Smooth muscle cell of the brain vasculature (primary cell): ENCODE measurements at places on chromosomes 11 and 22.

GRCh38 chr11:61413496-61413895, 16.3 kb downstream of the CPSF7 start:
- no peak for DNase-seq

GRCh38 chr11:5043380-5043779, 2.9 kb upstream of the OR52J3 start:
- DNase-seq, result no peak

DNA sequence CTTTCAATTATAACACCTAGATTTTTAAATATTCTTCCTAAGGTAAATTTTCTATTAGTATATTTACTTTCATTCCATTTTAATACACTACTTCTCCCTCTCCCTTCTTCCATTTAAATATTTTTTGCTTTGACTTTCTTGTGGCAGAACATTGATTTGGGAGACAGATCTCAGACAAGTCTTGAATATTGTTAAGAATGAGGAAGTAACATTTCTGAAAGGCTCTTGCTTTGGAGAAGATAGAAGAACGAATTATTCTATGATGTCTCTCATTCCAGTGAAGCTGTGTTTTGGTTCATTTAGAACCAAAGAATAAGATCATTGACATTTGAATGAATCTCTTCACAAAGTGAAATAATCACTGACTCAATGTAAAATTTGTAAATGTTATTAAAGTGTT, 2.4 kb downstream of the IPO7 start:
- DNase-seq, result no peak

- DNase-seq, result no peak
Observed at GRCh38 chr22:49997251-49997599, 15.3 kb downstream of the IL17REL start.

- no peak for DNase-seq
Observed at GRCh38 chr22:48520207-48520606, 1307.5 kb downstream of the BRD1 start.

GRCh38 chr22:23106906-23107367, 34.9 kb downstream of the RSPH14 start:
- no peak for DNase-seq

- no peak for DNase-seq
Observed at GRCh38 chr11:66042227-66042995, 6.5 kb downstream of the GAL3ST3 start.
